ENCODE measurements at places on chromosomes 3 and 15.
A peak's percentile ranks its signal among the peaks of the same experiment; 100 is the strongest.

DNA sequence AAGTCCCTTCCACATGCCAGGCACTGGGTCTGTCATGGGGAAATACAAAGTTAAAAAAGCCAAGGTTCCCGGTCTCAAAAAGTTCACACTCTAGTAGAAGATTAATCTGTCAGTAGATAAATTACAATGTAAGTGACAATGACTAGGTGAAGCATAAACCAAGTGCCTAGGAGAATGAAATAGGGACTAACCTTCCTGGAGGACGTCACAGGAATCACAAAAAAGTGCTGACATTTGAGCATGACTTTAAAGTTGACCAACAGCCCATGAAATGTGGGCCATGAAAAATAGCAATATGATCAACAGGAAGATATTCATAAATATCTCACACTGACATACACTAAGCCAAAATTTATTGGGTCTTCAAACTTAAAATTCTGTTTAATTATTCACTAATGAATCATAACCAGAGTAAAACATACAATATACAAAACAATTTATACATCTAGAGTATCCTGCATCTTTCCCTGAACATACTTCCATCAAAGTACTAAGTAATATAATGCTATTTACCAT is 20.0 kb downstream of the COPS2 start:
- DNase-seq = no peak

GRCh38 chr3:68249265-68249664 is 594.9 kb upstream of the SUCLG2 start:
- no peak for DNase-seq

GRCh38 chr3:27714692-27715453 is 7.2 kb downstream of the EOMES start:
- no peak for DNase-seq

DNA sequence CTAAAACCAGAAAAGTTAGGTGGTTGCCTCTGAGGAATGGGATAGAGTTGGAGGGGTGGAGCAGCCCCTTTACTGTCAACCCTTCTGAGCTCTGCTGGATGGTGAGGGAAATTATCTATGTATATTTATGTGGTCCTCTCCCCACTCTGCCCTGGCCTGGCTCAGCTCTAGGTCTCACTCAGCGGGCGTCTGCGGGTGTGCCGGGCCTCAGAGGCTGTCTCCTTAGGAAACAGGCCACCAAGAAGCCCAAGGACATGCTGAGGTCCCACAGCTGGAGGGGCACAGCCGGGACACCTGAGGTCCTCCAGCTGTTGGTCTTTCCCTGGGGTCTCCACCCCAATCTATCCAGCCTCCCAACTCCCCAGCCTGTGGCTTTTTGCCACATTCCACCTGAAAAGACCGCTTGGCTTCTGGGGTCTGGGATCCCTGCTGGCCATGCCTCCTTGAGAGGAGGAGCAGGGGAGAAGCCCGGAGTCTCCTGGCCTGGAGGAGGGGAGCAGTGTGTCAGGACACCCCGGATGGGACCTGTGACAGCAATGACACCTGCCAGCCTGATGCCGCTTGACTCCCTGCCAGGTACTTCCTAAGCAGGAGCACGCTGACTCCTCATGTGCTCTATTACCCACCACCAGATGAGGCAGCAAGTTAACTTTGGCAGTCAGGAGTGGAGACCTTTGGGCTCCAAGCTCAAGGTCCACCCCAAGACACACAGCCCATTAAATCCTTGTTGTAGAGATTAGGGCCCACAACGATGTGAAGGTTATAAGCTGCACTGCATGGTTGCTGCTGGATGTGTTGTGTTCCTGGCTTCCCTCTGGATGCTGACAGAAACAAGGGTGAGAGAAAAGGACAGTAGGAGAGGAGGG is at the start of gene SLC28A1:
Gene SLC28A1, plus strand, starts transcription at position 747 of the 866 bp plus-strand sequence. CDS start 3,099 bp downstream, outside the sequence.
- no peak for DNase-seq

- no peak for DNase-seq
Measured at GRCh38 chr15:91668370-91668769, 185.1 kb upstream of the SLCO3A1 start.

- DNase-seq = peak; percentile 94
Measured at GRCh38 chr3:57706462-57706861, 13.6 kb upstream of the DENND6A start.

- DNase-seq = no peak
Measured at GRCh38 chr3:7520059-7520458, 659.1 kb downstream of the GRM7 start.

- DNase-seq = no peak
Measured at GRCh38 chr15:85718271-85718971, 76.3 kb downstream of the KLHL25 start.

- no peak for DNase-seq
Measured at GRCh38 chr15:88703533-88703932, 64.7 kb downstream of the ISG20 start.

DNA sequence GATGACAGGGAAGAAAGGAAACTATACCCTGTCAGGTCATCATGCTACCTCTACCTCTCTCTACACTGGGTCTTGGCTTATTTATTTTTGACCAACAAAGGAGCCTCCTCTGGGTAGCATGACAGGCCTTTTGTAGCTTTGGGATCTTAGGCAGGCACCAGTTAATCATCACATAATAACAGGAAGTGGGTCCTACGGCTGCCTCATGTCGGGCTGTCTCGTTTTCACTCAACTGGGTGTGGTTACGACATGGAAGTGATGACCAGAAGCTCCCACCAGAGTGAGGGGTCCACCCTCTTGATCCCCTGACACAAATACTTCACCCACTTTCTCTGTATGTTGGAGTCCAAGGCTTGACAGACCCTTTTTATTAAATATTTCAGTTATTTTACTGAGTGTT is 105.3 kb downstream of the CD47 start:
- DNase-seq = no peak

- peak; percentile 42 for DNase-seq
Measured at GRCh38 chr3:25427155-25427554, 908 bp upstream of the RARB start.

GRCh38 chr3:87771337-87772192 is 287.2 kb downstream of the CGGBP1 start:
- peak; percentile 25 for DNase-seq

DNA sequence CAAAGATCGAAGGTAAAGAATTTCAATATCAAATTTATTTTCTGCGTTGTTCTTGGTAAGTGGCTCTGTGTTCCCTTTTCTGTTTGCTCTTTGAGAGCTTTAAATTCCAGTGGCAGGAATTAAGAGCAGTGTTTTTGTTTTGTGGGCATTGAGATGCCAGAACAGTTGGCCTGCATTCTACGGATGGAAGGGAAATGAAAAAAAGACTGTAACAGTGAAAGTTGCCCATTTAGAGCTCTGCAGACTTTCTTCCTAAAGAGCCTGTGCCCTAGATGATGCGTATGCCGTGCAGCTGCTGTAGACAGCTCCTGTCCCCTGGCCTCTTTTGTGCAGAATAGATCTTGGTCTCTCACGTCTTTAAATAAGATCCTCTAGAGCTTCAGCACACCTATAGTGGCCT is 58.8 kb downstream of the KAT2B start:
- DNase-seq = no peak

DNA sequence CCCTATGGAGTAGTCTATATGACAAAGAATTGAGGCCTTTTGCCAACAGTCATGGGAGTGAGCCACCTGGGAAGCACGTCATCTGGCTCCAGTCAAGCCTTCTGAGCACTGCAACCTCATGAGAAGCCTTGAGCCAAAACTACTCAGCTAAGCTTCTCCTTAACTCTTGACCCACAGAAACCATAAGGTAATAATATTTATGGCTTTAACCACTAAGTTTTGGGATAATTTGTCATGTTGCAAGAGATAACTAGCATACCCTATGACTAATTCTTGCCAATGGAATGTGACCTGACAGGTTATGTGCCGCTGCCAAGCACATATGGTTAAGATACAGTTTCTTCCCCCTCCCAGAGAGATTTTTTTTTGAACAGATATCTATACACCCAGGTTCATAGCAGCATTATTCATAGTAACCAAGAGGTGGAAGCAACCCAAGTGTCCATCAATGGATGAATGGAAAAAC is 11.8 kb upstream of the SLC6A11 start:
- DNase-seq = peak; percentile 99

- DNase-seq = peak; percentile 82
Measured at GRCh38 chr15:74842581-74843444, at the start of gene ULK3. ULK3 (minus strand) TSS chr15:74843156; CDS start chr15:74843105, 51 bp downstream.

DNA sequence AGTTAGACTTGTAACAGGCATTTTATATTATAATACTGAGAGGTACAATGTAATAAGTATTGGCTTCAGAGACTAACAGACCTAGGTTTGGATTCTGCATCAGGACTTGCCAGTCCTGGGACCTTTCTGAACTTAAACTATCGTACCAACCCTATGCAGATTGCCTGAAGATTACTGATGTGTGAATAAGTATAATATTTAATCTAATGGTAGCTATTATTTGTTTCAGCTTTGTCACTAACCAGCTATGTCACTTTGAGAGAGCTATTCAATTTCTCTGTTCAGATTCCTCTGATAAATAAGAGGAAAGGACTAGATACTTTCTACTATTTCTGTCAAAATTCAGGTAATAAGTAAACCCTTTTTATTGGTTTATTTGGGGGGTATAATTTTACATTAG is 184.4 kb upstream of the NECTIN3 start:
- no peak for DNase-seq

DNA sequence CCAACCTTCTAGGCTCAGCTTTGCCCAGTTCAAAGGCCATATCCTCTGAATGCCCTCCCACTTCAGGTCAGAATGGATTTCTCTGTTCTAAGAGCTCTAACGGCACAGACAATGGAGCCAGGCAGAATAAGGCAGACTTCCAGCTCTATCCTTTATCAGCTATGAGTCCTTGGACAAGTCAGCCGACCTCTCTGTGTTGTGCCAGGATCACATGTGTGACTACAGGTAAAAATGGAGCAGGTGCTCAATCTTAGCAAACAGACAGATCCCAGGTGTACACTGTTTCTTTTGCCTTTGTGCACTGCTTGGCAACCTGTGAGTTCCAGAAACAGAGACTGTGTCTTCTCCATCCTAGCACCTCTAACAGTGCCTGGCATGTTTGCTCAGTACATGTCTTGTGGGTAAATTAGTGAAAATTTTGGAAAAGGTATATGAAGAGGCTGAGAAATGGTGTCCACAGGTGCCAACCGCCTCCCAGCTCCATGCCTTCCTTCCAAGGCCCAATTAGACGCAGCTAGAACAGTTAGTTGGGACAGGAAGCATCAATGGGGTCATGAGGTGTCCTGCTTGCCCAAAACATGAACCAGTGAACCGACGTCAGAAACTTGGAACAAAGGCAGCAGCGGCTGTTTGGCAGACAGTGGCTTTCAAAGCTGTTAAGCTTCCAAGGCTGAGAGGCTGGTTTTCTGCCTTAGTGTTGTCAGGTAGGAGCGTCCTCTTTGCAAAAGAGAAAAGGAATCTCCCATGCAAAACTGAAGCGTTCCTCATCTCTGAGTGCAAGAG is 28.7 kb downstream of the TLE3 start:
- DNase-seq = no peak

GRCh38 chr3:171456765-171457606 is 3.2 kb downstream of the TNIK start:
- DNase-seq = no peak

DNA sequence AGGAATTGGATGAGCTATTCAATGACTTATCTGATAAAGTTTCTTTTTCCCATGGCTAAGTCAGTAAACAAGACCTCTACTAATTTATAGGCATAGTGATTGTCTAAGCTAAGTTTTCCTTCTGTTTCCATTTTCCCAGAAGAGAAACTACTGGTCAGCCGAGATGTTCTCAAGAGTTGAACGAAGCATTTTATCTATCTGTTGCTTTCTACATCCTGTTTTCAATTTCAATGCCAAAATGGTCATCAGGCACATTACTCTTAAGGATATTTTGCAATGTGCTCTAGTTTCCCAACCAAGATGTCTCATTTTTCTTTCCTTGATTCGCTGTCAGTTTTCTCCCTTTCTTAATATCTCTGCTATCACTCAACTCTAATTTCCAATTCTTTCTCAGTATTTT is 228.7 kb downstream of the MBNL1 start:
- no peak for DNase-seq

GRCh38 chr3:129603561-129603942 is 2.9 kb downstream of the PLXND1 start:
- no peak for DNase-seq

DNA sequence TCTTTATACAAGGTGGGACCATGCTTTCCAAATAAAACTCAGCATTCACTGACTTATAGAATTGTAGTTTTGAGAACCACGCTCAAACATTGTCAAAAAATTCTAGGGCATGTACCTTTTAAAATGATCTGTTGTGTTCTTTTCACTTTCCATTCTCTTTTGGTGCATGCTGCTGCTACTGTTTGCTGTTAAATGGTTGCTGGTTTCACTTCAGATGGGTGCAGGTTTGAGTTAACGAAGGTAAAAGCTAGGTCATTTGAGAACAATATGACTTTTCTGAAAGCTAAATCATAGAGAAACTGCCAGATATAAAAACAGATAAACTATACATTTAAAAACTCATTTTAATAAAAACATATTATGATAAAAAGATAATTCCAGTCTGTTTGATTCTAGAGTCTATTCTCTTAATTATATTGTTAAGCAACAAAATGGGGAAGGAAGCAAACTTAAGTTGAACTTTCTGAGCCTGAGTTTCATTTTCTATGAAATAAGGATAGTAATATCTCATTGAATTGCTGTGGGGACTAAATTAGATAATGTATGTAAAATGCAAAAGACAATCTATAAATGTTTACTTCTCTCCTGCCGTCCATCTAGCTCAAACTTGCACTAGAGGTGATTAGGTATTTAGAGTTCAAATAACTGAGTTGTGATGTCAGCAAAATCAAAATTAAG is 82.4 kb downstream of the OXSM start:
- DNase-seq = no peak

DNA sequence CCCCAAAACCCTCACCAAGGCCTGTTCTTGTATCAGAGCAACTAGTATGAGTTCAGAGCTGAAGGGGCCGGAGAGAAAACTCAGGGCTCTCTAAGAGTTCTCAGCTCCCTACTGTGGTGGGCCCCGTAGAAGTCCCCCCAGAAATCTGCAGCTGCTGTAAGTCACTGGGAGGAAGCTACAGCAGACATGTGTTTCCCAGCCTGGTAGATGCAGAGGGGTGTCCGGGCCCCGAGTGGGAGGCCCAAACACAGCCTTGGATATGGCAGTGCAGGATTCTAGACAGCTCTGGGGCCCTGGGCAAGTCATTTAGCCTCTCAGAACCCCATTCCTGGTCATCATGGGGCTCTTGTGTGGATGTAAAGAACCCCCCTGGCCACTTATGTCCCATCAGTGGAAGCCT is 39.2 kb upstream of the CSPG4 start:
- DNase-seq = no peak

GRCh38 chr3:66475386-66476020 is 25.3 kb downstream of the LRIG1 start:
- no peak for DNase-seq

GRCh38 chr3:122947738-122948137 is 79.8 kb downstream of the SEMA5B start:
- no peak for DNase-seq

DNA sequence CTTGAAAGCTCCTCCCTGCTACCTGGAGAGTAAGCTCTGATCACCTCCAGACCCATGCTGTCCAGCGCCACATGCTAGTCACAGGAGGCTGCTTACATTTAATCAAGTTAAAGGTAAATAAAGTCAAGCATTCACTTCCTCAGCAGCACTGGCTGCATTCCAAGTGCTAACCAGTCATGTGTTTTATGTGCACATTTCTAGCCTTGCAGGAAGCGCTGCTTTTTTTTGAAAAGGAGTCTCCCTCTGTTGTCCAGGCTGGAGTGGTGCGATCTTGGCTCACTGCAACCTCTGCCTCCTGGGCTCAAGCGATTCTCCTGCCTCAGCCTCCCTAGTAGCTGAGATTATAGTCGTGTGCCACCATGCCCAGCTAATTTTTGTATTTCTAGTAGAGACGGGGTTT is 279.2 kb downstream of the GABRG3 start:
- DNase-seq = no peak

GRCh38 chr15:75425966-75426500 is 25.5 kb downstream of the SIN3A start:
- no peak for DNase-seq

- no peak for DNase-seq
Measured at GRCh38 chr3:36709281-36709680, 55.1 kb downstream of the DCLK3 start.
